Activated gamma-delta T cell treated with Interleukin-2 at 50 U/mL for 16 hours (primary cell): ENCODE measurements at places on chromosomes 5 and 9.

- no peak for DNase-seq
Observed at GRCh38 chr9:34555936-34556525, 33.2 kb upstream of the ENHO start.

GRCh38 chr9:133057553-133057952 lies 4.2 kb upstream of the CEL start:
- no peak for DNase-seq

DNA sequence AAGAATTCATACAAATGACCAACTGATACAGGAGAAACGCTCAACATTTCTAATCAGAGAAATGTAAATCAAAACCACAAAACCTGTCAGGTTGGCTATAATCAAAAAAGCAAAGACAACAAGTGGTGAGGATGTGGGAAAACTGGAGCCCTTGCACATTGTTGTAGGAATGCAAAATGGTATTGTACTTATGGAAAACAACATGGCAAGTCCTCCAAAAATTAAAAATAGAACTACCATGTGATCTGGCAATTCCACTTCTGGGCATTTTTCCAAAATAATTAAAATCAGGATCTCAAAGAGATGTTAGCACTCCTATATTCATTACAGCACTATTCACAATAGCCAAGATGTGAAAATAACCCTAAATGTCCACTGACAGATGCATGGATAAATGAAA lies 76.1 kb downstream of the FNIP1 start:
- DNase-seq: no peak

- no peak for DNase-seq
Observed at GRCh38 chr5:148511810-148512347, 128.1 kb downstream of the FBXO38 start.

DNA sequence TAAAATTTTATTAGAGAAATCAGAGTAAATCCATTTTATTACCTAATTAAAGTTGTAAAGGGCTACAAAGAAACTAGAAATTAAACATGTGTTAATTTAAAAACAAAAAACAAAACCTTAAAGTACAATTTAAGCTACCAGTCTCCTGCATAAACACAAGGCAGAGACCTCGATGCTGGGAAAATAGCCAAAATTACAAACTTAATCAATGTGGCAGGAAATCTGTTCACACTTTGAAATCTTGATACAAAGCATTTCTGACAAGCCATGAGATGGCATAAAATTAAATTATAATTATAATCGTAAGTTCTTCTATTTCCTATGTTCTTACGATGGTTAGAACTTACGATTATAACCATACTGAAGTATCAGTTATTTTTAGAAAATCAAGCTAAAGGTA lies 158.0 kb upstream of the FREM1 start:
- DNase-seq: no peak

GRCh38 chr5:59079622-59080620 lies 497.0 kb downstream of the RAB3C start:
- no peak for DNase-seq

- no peak for DNase-seq
Observed at GRCh38 chr9:81822967-81823366, 105.3 kb upstream of the SPATA31D4 start.

- DNase-seq: no peak
Observed at GRCh38 chr9:26437056-26437711, 455.4 kb downstream of the CAAP1 start.

GRCh38 chr5:92147266-92147665 lies 764.1 kb upstream of the ARRDC3 start:
- DNase-seq: no peak

- DNase-seq: no peak
Observed at GRCh38 chr5:36535378-36535777, 71.0 kb upstream of the SLC1A3 start.

GRCh38 chr5:579211-579610 lies 32.9 kb upstream of the CEP72 start:
- DNase-seq: no peak

GRCh38 chr5:73451224-73452130 lies 2.9 kb upstream of the FOXD1 start:
- DNase-seq: peak; percentile 66

DNA sequence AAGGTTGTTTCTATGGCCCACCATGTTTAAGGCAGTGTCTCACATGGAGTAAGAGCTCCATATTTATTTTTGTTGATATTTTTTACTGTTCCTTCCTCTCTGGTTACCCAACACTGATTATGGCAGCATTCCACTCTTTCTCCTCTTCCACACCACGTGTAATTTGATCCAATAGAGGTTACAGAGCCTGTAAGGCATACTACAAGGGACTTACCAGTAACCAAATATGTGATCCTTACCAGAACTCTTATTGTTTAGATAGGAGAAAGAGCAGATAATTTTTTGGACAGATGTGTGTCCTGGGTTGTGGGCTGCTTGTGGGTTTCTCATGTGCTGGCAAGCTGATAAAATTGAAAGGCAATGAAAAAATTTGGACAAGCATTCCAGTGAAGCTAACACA lies 261.3 kb downstream of the TMEM167A start:
- no peak for DNase-seq

DNA sequence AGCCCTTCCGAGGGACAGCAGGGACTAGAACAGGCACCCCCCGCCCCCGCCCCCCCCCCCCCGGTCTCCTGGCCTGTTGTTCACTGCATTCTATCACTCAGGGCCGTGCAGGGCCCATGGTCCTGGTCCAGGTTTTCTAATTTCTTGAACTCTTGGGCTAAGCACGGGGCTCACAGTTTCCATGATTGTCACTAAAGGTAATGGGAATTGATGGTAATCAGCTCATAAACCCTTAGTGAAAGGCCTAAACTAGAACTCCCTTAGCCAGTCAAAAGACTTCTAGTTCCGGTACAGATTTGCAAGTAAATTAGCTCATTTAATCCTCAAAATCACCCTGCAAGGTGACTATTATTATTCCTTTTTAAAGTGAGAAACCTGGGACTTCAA lies 14.7 kb upstream of the PWWP2A start:
- DNase-seq: no peak

DNA sequence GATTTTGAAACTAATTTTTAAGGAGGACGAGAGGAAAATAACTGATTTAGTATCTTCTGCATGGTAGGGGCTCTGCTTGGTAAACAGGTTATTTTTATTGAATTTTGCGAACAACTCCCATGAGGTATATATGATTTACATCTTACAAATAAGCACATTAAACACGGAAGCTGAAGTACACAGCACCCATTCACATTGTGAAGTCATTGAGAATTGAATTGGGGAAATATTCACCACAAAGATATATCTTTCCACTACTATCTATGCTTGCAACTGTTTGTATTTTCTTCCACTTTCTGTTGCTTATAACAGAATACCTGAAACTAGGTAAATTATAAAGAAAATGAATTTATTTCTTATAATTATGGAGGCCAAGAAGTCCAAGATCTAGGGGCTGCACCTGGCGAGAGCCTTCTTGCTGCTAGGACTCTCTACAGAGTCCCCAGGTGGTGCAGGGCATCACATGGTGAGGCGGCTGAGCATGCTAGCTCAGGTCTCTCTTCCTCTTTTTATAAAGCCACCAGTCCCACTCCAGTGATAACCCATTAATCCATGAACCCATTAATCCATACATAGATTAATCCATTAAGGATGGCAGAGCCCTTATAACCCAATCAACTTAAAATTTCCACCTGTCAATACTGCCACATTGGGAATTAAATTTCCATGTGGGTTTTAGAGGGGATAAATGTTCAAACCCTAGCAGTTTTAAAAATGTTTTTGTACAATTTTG lies 79.0 kb upstream of the ZNF608 start:
- DNase-seq: no peak

DNA sequence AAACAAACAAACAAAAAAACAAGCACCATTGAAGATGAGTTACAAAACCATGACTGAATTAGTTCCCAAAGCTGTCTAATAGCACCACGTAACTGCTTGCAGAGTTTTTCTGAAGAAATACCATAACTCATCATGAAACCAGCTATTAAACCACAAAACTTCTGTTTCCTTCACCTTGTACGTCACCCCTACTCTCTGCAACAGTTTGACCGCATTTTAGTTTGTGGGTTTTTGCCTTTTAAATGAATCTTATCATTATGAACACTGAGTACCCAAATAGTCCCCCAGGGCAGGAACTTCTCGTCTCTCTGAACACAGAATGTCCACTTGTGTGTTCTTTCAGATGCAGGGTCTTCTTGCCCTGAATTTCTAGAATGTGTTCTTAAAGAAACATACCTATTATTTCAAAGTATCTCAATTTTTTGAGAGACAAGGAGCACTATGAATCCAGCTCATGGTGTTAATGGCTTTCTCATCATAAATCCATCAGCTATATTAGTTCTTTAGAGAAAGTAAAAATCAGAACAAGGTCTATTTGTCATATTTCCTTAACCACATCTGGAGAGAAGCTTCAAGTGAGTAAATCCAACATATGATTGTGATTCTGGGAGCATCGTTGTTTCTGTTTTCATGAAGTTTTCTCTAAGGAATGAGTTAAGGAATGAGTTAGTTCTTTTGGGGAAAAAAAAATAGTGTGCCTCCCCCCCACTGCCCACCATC lies 210.6 kb downstream of the AUH start:
- DNase-seq: peak; percentile 26

GRCh38 chr5:122091936-122092600 lies 14.0 kb upstream of the LOX start:
- DNase-seq: no peak

GRCh38 chr5:118407958-118408357 lies 580.4 kb downstream of the DTWD2 start:
- no peak for DNase-seq

- no peak for DNase-seq
Observed at GRCh38 chr5:169796731-169797130, 159.7 kb downstream of the DOCK2 start.

DNA sequence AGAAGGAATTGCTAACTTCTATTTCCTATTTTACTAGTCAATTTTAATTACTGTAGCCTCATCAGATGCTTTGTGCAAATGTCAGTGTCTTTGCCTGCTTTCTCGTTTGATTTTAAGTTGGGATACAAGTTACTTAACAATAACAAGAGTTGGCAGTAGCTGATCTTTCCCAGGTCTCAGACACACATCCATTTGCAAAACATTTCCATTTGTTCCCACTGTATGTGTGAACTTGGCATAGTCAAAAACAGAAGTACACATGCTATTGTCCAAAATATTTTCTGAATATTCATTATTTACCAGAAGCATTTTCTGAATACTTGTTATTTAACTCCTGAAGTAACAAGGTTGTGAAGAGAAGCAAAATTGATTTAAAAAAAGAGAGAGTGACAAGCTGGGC lies 35.0 kb upstream of the NAA35 start:
- no peak for DNase-seq

- DNase-seq: no peak
Observed at GRCh38 chr9:131992906-131993657, 86.6 kb downstream of the MED27 start.

DNA sequence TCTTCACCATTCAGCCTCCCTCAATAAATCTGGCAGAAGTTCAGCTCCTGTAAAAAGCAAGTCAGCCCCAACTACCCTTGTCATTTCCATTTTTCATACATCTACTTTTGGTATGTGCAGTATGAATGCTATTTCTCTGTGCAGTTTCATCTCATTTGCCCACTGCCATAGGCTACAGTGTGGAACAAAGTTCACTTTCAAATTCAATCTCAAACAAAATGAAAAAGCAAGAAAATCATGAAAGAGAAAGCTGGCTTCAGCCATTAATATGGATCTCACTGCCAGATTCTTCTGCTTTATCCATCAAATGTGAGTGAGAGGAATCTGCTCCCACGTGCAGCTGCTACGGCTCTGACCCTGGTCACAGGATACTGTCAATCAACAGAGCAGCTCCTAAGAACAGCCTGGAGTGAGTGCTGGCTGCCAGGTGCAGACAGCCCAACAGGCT lies 494.2 kb downstream of the ZNF608 start:
- DNase-seq: no peak

GRCh38 chr9:132560616-132561202 lies 21.7 kb upstream of the BARHL1 start:
- DNase-seq: no peak

DNA sequence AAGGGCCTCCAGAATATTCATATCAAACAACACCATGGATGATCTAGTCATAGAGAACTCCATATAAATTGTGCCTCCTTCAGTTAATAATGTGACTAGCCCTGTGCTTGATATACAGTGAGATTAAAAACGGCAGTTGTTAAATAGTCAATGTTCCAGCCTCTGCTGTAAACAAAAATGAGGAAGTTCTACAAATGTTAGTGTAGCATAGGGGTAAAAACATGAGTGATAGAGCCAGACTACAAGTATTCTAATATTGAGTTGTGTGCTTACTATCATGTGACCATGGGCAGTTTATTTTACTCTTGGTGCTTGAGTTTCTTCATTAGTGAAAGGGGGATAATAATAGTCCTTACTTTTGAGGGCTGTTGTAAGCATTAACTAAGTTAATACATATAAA lies 43.3 kb upstream of the SLCO6A1 start:
- DNase-seq: no peak

GRCh38 chr9:94867842-94868312 lies 141.4 kb downstream of the AOPEP start:
- no peak for DNase-seq

DNA sequence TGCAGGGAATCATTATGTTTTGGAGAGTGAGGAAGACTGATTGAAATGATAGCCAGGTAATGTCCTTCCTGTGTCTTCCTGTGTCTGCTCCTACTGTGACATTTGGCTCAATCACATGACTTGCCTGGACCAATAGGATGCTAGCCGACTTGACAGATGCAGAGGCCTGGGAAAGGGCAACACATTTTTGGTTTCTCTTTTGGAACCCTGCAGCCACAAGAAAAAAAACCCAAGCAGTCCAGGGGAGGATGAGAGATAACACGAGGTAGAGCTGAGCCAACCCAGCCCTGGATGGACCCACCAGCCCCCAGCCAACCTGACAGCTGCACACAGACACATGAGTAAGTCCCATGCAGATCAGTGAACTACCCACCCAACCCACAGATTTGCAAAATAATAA lies 256.1 kb upstream of the SMARCA2 start:
- DNase-seq: no peak

DNA sequence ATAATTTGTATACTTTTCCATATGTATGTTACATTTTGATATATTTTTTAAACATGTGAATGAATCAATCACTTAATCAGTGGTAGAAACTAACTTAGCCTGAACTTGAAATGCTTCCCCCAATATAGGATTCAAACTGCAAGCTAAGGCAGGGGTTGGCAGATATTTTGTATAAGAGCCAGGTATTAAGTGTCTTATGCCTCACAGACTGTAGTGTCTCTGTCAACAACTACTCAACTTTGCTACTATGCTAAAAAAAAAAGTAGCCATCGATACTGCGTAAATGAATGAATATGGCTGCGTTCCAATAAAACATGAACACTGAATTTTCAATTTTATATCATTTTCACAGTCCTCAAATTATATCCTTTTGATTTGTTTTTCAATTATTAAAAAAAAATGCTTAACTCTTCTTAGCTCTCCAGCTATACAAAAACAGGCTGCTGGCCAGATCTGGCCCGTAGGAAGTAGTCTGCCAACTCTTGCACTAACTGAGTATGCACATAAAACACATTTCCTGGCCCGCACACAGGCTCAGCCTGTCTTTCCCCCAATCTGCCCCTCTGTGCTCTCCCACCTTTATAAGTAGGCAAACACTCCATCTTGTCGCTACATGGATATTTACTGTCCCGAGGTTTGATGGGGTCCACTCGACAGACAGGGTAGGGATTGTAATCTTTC lies 91.8 kb downstream of the SAXO1 start:
- DNase-seq: no peak

- no peak for DNase-seq
Observed at GRCh38 chr9:89721176-89721700, 116.4 kb downstream of the GADD45G start.

GRCh38 chr9:136187197-136187596 lies 17.7 kb downstream of the LHX3 start:
- DNase-seq: no peak
